Breast epithelium (tissue), 4 donors: ENCODE measurements at places on chromosomes 12 and 14. TPM values are rescaled to one million over a fixed set of nuclear protein-coding genes. Genes with fewer than 3 reads are reported as not detected.

DNA sequence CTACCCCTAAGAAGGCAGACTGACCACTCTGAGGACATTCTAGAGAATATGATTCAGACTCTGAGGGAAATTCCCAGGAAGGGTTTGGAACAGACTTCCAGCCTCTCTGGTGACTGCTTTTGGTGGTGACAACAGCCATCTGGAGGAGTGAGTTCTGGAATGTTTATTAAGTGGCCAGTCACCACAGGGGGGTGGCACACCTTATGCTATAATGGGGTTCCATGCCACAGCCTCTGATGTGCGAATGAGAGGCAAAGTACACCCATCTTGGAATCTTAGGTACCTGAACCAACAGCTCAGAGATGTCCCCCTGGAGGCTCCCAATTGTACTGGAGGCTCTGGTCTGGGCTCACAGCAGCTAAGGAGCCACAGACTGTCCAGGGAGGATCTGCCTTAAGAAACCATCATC lies 9.5 kb upstream of the TINF2 start:
- H3K27me3 ChIP-seq = no peaks in the 10 kb centered on the region
- H3K36me3 ChIP-seq = no peaks in the 10 kb centered on the region

DNA sequence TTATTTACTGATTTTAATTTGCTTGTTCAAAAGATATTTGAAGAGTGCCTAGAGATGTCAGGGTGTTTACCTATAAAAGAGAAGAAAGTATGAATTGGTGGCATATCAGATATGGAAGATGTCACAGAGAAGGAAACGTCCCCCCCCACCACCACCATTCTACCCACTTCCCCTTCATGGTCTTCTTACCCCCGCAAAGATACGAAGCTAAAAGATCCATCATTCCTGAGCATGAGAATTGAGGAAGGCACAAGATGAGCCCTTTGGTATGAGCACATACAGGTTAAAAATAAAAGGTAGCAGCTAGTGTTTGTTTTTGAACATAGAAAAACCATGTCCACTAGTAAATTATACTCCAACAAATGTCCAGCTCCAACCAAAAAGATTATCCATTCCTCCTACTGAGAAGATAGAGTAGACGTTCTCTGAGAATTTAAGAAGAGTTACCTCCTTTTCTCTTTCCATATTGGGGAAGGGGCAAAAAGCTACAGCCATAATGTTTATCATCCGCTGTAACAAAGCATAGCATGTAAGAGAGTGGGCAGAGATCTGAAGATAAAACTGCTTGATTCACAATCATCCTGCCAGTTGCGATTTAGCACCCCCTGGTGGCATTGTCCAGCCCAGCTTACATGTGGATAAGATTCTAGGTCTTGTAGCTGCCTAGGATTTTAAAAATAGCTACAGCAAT lies 29.1 kb downstream of the NFYB start:
- peak; percentile 69 for DNase-seq
- no peaks in the 10 kb centered on the region for H3K27me3 ChIP-seq
- no peaks in the 10 kb centered on the region for H3K36me3 ChIP-seq
- no peaks in the 10 kb centered on the region for H3K4me1 ChIP-seq
- H3K4me3 ChIP-seq = no peak overlapping the region

GRCh38 chr12:4148418-4149056 lies 125.0 kb upstream of the CCND2 start:
- no peak overlapping the region for H3K27ac ChIP-seq
- no peaks in the 10 kb centered on the region for H3K36me3 ChIP-seq
- H3K4me1 ChIP-seq = no peaks in the 10 kb centered on the region
- no peak for DNase-seq
- H3K27me3 ChIP-seq = no peaks in the 10 kb centered on the region
- H3K4me3 ChIP-seq = no peak overlapping the region

DNA sequence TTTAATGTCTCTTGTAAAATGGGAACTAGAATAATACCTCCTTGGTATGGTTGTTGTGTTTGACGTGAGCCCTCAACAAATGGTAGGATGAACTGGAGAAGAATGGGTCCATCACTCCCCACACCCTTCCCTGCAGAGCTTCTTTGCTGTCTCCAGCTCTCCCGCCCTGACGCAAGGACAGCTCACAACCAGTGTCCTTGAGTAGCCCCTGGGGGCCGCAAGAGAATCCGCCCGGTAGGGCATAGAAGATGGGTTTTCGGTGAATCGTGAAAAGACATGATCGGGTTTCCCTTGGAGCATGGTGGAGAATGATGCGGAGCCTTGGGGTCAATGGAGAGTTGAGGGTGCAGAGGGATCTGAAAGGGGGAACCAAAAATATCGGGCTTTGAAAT lies 6.1 kb upstream of the PAX9 start:
- no peak for DNase-seq
- H3K4me1 ChIP-seq = no peaks in the 10 kb centered on the region
- H3K4me3 ChIP-seq = no peak overlapping the region

GRCh38 chr14:100823413-100824080 lies 2.4 kb upstream of the MEG3 start:
- no peaks in the 10 kb centered on the region for H3K4me1 ChIP-seq
- DNase-seq = no peak
- no peaks in the 10 kb centered on the region for H3K36me3 ChIP-seq
- no peak overlapping the region for H3K27ac ChIP-seq

DNA sequence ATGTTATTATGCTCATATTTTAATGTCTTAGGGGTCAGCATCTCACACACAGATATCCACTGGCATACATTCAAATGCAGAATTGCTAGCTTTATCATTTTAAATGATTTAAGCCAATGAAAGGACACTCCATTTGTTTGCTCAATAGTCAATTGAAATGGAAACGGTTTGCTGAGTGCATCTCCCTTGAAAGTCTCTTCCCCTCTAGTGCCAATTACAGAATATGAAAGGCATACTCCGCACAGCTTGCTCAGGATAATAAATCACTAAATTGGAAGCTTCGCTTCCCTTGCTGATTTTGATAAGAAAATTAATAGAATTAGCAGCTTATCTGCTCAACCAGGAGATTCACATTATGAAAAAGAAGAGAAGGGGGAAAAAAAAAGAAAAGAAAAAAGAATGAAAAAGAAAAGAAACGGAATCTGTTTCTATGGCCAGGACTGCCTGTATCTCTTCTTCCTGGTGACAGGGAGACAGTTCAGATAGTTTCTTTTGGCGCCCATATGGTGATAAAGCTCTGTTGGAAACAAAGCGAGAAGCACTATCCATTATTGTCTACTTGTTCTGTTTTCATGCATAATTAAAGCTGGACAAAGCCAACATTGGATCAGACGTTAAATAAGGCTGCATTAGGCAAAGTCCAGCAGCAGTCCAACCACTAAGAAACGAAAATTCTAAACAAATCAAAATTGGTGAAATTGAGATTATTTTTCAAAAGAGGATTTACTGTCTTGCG lies 225.0 kb downstream of the GXYLT1 start:
- no peak overlapping the region for H3K27ac ChIP-seq
- no peaks in the 10 kb centered on the region for H3K36me3 ChIP-seq
- DNase-seq = no peak
- H3K4me1 ChIP-seq = no peaks in the 10 kb centered on the region
- no peaks in the 10 kb centered on the region for H3K27me3 ChIP-seq

GRCh38 chr12:56766535-56766934 lies 3.4 kb downstream of the HSD17B6 start:
- H3K27me3 ChIP-seq = no peaks in the 10 kb centered on the region
- no peaks in the 10 kb centered on the region for H3K36me3 ChIP-seq
- H3K4me3 ChIP-seq = no peak overlapping the region
- no peak for DNase-seq
- H3K27ac ChIP-seq = no peak overlapping the region
- no peaks in the 10 kb centered on the region for H3K4me1 ChIP-seq

DNA sequence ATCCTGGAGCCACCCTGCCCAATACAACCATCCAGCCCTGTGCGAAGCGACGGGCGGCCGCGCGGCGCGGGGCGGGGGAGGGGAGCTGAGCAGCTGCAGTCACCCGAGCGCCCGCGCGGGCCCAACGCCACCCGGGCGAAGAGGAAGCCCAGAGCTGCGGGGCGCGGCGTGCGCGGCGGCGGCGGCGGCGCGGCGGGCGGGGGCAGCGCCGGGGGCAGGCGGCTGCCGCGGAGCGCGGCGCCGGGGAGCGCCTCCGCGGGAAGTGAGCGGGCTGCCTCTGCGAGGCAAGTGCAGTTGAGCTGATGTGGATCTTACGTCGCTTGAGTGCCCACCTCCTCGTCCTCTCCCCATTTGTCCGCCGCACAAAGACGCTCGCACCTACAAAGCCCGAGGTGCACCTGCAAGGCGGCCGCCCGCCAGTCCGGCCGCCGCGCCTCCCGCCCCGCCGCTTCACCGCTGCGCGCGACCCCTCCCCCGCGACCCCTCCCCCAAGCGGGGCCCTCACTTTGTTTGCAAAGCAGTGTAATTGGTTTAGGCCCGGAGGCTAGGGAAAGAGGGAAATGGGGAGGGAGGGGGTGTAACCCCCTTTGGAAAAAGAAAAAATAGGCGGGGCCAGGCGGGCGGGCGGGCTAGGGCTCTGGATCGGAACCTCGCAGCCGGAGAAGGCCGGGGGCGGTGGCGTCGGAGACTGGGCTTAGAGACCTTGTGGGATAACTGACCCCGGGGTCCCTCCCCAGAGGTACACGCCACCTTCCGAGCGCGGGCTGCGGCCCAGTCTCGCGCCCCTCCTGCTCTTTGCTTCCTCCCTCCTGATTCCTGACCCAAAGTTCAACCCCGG lies at the start of the genes FOXA1 and TTC6:
Gene FOXA1 (minus strand): TSS at position 279 of the 838 bp plus-strand sequence. CDS start 277 bp downstream, at position 2.
Gene TTC6 (plus strand): TSS at position 659 of the 838 bp plus-strand sequence. CDS start 26,436 bp downstream, outside the sequence.
- peaks cover 94% of the 10 kb centered on the region for H3K27me3 ChIP-seq
- H3K4me1 ChIP-seq = peaks cover 5% of the 10 kb centered on the region
- no peaks in the 10 kb centered on the region for H3K36me3 ChIP-seq
- peak within 1 kb of the TSS; percentile 80 for H3K4me3 ChIP-seq
- peak within 1 kb of the TSS; percentile 83 for H3K27ac ChIP-seq
- DNase-seq = peak; percentile 88

DNA sequence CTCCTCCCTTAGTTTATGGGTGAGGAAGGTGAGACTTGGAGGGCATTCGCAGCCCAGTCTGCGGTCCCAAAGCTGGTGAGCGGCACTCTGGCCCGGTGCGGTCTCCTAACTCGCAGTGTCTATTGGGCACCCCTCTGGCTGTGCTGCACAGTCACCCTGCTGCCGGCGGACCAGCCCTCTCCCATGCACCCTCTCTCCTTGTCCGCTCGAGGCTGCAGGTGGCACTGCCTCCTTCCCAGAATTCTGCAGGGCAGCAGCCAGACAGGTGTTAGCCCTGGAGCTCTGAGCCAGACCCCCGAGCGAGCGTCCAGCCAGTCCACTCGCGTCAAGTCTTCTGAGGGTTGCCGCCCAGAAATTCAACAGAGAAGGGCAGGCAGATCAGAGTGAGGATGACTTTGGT lies 56.8 kb upstream of the DYNC1H1 start:
- H3K36me3 ChIP-seq = no peaks in the 10 kb centered on the region
- H3K4me3 ChIP-seq = no peak overlapping the region
- no peak for DNase-seq
- no peaks in the 10 kb centered on the region for H3K4me1 ChIP-seq
- no peaks in the 10 kb centered on the region for H3K27me3 ChIP-seq

DNA sequence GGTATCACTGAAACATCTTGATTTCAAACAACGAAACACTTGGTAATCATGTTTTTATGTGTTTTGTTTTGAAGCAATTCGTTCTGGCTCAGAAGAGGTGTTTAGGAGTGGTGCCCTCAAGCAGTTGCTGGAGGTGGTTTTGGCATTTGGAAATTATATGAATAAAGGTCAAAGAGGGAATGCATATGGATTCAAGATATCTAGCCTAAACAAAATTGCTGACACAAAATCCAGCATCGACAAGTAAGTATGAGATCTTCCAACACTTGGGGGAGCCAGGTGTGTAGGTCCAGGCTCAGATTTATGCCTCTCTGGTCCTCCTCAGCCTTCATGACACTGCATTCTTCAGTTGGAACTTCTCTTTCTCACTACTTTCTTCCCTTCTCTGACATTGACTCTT lies 110.1 kb downstream of the GPR135 start:
- no peaks in the 10 kb centered on the region for H3K4me1 ChIP-seq
- no peak overlapping the region for H3K27ac ChIP-seq
- H3K4me3 ChIP-seq = no peak overlapping the region
- no peaks in the 10 kb centered on the region for H3K36me3 ChIP-seq
- DNase-seq = no peak

DNA sequence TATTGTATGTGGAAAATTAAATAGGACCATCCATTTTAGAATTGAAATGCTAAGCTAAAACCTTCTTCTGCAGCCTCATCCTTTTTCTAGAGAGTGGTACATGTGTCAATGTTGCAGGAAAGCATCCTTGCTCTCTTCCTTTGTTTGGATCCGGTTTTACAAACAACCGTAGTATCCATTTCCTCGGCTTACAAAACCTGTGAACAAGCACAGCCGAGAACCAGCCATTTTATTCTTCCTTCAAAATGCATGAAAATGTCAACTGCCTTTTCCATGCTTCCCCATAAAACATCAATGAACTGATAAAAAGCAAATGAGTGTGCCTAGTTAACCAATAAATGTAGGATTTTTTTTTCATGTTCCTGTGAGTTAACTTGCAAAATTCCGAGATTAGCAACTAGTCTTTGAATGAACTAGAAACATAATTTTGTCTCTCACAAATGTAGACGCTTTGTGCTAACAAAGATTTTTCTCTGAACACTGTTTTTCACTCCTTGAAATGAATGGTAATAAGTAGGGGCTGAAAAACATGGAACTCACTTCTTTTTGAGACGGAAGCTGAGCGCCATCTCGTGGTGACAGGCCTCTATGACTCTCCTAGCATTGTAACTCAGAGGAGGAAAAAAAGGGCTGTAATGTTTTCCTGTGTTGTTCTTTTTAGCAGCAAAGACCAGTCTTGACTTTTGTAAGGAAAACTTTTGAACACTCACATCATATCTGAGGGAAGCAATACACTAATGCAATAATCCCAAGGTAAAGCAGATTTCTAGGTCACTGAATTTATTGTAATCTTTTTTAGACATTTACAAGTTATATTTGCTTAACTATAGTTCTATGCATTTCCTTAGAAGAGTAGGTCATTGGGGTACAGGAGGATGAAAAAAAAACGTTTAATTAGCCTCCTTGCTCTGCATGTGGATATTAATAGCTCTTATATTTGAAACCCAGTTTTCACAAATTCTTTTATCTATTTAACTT lies 157.4 kb upstream of the FOXG1 start:
- no peak overlapping the region for H3K27ac ChIP-seq
- no peaks in the 10 kb centered on the region for H3K36me3 ChIP-seq
- no peaks in the 10 kb centered on the region for H3K4me1 ChIP-seq

DNA sequence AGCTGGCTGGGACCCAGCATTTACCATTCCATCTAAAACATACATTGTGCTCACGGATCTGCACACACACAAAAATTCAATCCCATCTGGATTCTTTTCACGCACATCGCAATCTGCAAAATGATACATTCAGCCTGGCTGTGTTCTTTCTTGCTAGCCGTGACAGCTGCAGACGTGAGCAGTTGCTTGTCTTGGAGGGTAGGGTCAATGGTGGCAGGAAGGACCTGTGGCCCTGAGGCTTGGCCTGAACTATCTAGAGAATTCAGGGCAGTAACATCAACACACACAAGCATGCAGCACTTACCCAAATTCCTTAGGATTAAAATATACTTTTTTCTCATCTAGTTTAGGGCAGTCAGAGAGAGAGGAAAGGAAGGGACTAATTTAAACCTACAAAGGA lies 72.0 kb downstream of the DICER1 start:
- no peak overlapping the region for H3K4me3 ChIP-seq
- no peaks in the 10 kb centered on the region for H3K27me3 ChIP-seq
- no peak overlapping the region for H3K27ac ChIP-seq
- H3K36me3 ChIP-seq = no peaks in the 10 kb centered on the region
- DNase-seq = no peak
- H3K4me1 ChIP-seq = no peaks in the 10 kb centered on the region

GRCh38 chr12:56150563-56150962 lies 1.8 kb upstream of the MYL6B start:
- H3K36me3 ChIP-seq = no peaks in the 10 kb centered on the region
- H3K27ac ChIP-seq = peak overlapping the region; percentile 13
- no peak for DNase-seq
- H3K4me3 ChIP-seq = no peak overlapping the region
- no peaks in the 10 kb centered on the region for H3K27me3 ChIP-seq

The RIN3 gene
- 19.7 TPM for total RNA-seq

The B4GALNT3 gene
- 5.9 TPM for total RNA-seq

The COPS7A gene
- total RNA-seq = 59.9 TPM

The SPTLC2 gene
- total RNA-seq = 31.2 TPM

The CCDC197 gene
- not detected for total RNA-seq
